ENCODE measurements at places on chromosomes 3 and 15.

DNA sequence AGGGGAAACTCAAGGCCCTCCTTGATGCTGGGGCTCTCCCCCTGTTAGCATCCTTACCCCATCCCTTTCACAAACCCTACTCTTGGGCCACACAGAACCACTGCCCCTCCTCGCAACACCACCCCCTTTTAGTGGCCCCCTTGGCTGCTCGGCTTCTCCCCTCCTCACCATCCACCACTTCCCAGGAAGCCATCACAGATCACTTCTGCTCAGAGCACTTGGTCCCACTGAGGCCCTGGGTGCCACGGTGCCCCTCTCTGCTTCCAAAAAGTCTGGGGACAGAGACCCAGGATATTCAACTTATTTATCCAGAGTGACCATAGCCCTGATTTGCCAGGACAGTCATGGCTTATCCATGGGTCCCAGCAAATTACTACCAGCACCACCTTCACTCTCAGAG, 2.4 kb downstream of the RHCG start:
- DNase-seq, result no peak

GRCh38 chr3:146550070-146550615, 5.7 kb upstream of the PLSCR1 start:
- no peak for DNase-seq

DNA sequence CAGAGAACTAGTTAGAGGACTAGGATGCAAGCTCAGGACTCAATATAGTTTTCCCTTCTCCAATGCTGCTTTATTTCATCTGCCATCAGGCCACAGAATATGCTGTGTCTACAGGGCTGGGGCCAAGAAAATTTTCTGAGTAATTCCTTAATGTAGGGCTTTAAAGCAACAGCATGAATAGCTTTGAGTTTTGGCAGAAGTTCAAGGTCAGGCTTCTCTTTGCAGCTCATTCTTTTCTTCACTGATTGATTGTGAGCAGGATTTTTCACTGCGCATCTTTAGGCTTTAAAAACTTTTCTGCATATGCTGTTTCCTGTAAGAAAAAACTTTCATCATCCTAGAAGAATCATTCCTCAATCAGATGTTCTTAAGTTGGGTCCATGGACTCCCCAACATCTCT, 4.6 kb downstream of the TMEM108 start:
- no peak for DNase-seq

GRCh38 chr15:40106203-40107161, 2.2 kb downstream of the BMF start:
- DNase-seq, result no peak

DNA sequence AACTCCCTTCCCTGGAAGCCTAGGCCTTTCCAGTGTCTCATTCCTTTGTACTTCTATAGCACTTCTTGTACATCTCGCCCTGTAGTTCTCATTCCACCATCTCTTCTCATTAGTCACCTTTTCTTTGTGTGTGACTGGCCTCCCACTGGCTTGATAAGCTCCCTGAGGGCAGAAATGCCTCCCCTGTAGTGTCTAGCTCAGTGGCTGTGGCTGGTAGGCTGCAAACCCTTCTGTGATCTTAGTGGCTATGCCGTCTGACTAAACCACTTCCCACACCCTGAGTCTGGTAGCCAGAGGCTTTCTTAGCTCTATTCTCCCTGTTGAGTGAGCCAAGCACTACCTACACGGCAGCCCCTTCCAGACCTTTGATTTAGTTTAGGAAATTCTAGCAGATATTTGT, 24.4 kb upstream of the TNFAIP8L3 start:
- no peak for DNase-seq

- DNase-seq, result no peak
Observed at GRCh38 chr3:23270423-23270822, 67.3 kb downstream of the UBE2E2 start.

DNA sequence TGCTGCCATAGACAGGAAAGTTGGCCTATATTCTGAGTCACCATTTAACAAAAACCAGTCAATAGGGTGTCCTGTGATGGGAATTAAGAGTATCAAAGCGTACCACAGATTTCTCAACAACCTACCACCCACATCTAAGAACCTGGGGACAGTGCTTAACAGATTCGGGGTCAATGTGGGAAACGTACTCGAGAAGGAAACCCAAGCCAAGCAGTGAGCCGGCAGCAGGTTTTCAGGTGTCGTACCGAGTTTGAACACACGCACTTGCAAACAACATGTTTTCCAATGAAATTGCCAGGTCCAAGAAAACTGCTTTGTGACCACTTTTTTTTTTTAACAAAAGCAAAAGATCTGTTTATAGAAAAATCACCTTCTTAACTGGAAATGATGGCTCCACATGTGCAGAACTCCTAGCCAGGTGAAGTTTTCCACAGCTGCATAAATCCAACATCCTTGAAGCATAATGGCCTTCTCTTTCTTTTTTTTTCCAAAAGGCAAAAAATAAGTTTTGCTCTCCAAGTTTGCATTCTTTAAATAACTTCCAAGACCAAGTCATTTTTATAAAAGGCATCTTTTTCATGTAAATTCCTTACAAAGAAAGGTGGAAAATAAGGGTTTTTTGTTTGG, 45.7 kb downstream of the ADAMTS17 start:
- no peak for DNase-seq

- no peak for DNase-seq
Observed at GRCh38 chr15:32818758-32819447, 101.1 kb downstream of the GREM1 start.

- no peak for DNase-seq
Observed at GRCh38 chr15:52419494-52419893, 109.2 kb downstream of the MYO5A start.

GRCh38 chr15:89514596-89515406, 18.4 kb upstream of the RHCG start:
- DNase-seq, result no peak

- no peak for DNase-seq
Observed at GRCh38 chr3:74639681-74640080, 25.2 kb upstream of the CNTN3 start.

GRCh38 chr3:46492890-46493547, 4.8 kb upstream of the RTP3 start:
- DNase-seq, result no peak

DNA sequence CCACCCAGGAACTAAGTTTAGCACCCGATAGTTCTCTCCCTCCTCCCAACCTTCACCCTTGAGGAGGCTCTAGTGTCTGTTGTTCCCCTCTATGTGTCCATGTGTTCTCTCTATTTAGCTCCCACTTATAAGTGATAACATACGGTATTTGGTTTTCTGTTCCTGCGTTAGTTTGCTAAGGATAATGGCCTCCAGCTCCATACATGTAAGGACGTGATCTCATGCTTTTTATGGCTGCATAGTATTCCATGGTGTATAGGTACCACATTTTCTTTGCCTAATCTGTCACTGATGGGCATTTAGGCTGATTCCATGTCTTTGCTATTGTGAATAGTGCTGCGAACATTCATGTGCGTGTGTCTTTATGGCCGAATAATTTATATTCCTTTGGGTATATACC, 66.9 kb upstream of the TRA2B start:
- no peak for DNase-seq

GRCh38 chr3:45559560-45560118, 34.9 kb upstream of the LIMD1 start:
- no peak for DNase-seq

DNA sequence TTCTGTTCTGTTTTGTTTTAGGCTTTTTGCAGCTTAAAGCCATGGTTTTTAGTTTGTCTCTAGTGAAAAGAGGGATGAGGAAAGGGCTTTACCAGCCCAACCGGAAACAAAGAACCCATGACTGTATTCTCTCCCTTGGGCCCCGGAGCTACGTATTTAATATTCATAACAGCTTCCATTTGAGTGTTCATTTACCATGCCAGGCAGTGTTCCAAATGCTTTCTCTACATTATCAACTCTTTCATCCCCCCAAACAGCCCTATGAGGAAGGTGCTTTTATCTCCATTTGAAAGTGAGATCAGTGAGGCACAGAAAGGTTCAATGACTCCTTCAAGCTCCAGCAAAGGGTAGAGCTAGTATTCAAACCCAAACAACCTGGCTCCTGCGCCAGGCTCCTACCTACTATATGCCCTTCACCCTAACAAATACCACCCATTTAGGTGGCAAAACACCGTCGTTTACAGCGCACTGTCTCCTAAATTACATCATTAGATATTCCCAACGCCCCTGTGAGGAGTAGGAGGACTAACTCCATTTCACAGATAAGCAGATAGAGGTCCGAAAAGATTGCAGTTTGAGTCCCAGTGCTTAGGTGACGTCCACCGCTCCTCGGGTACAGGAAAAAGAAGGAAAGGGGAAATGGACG, 27.9 kb downstream of the GTPBP8 start:
- DNase-seq, result no peak

DNA sequence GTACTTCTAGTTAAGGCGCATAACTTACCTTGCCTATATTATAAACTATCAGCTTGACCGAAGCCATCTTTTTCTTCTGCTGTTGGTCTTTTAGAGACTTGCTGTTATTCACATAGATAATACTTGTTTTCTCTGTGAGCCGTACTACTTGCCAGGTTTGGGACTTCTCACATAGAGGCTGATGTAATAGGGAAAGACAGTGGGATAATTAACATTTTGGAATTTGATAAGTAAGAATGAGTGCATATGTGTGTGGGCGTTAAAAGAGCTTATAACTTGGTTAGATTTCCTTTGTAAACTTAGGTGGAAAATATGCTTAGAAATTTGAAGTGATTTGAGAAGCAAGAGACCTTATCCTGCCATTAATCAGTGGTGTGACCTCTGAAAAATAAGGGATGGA, 47.8 kb downstream of the FNDC3B start:
- no peak for DNase-seq

- DNase-seq, result no peak
Observed at GRCh38 chr3:123658852-123659206, 74.0 kb upstream of the HACD2 start.

GRCh38 chr15:40768521-40769273, 1.1 kb upstream of the C15orf62 start:
- no peak for DNase-seq

- DNase-seq, result no peak
Observed at GRCh38 chr15:63378946-63379345, 2.7 kb downstream of the CA12 start.

GRCh38 chr3:141365201-141365600, 3.1 kb upstream of the ZBTB38 start:
- DNase-seq, result no peak

DNA sequence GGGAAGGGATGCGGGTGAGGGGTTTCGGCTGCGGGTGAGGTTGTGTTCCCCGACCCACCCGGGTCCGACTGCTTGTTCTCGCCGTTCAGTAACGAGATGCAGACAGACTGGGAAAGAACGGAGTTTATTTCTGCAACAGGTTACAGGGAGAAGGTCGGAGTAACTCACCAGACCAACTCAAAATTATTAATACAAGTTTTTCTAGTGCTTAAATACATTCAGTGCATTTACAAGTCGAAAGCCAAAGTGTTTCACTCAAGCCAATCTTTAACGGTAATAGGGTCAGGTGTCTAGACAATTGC, 492 bp upstream of the HIGD1A start:
- DNase-seq, result no peak

- no peak for DNase-seq
Observed at GRCh38 chr15:57190208-57190607, 186.1 kb upstream of the CGNL1 start.

DNA sequence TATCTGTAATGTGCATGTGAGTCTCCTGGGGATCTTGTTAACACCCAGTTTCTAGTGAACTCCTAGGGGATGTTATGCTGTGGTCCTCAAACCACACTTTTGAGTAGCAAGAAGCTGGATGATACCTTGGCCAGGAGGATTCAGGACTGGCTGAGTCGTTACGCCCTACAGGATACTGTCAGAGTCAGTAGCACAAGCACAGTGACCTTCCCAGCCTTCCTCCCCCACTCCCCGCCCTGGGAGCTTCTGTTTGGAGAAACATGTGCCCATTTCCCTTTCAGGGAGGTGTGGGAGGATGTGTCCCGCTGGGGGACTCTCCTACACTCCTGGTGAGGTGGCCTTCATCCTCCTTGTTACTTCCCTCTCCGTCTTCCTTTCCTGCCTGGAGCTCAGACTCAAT, 76.4 kb upstream of the TRPM1 start:
- DNase-seq, result no peak

DNA sequence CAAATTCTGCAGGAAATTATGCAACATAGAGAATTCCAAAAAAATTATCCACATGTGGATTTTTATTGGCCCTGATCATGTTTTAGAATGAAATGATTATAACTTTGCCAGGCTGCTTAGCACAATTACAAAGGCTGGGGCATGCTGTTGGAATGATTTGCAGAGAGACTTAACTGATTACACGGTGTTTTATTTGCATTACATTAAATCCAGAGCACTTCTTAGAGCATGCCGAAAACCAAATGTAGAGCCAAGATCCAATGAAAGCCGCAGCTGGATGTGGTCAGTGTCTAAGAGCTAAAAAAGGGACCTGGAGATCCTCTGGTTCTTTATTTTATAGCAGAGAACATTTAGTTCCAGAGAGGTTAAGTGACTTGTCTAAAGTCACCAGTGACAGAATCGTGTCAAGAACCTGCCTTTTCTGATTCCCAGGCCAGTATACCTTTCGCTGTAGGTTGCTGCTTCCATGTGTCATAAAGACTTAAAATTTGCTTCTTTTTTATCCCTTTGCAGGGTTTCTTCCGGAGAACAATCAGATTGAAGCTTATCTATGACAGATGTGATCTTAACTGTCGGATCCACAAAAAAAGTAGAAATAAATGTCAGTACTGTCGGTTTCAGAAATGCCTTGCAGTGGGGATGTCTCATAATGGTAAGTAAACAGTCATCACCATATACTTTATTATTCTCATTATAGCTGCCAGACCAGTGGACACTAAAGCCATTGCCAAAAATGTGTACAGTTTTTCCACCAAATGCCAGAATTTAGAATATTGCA, 92.0 kb upstream of the TSEN2 start:
- DNase-seq, result no peak

- no peak for DNase-seq
Observed at GRCh38 chr3:75254685-75255084, 409.4 kb upstream of the FRG2C start.

GRCh38 chr15:73947651-73948050, 21.4 kb downstream of the LOXL1 start:
- DNase-seq, result no peak

GRCh38 chr3:150458001-150458400, 49.9 kb downstream of the TSC22D2 start:
- no peak for DNase-seq

DNA sequence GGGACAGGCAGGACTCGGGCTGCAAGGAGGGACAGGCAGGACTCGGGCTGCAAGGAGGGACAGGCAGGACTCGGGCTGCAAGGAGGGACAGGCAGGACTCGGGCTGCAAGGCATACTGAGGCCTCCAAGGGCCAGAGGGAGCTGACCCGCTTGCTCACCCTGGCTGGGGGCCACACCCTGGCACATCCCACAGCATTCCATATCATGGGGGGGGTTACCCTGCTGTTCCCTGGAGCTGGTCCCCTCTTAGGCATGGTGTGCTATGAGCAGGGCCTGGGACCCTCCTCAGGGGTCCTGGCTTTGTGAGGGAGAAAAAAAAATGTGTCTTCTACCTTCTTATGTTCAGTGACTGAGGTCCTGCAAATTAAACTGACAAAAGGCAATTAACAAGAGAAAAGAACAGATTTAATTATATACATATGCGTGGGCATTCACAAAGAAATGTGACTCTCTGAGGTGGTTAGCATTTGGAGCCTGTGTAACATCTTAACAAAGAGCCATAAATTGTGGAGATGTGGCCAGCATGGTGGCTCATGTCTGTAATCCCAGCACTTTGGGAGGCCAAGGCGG, 97.6 kb upstream of the ALDH1A3 start:
- DNase-seq, result no peak
